ENCODE measurements at places on chromosomes 2 and 18.

GRCh38 chr2:161085149-161085548 lies 75.1 kb upstream of the TANK start:
- DNase-seq = no peak

DNA sequence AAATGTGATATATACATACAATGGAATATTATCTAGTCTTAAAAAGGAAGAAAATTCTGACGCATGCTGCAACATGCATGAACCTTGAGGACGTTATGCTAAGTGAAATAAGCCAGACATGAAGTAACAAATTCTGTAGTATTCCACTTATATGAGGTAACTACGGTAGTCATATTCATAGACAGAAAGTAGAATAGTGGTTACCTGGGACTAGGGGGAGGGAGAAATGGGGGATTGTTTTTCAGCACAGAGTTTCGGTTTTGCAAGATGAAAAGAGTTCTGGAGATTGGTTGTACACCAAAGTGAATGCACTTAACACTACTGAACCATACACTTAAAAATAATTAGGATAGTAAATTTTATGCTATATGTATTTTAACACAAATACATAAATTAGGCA lies 215.9 kb upstream of the FBXO11 start:
- no peak for DNase-seq

GRCh38 chr2:113370030-113370429 lies 67.5 kb upstream of the ZNG1B start:
- DNase-seq = no peak

GRCh38 chr18:923144-923866 lies 18.6 kb downstream of the ADCYAP1 start:
- DNase-seq = no peak

DNA sequence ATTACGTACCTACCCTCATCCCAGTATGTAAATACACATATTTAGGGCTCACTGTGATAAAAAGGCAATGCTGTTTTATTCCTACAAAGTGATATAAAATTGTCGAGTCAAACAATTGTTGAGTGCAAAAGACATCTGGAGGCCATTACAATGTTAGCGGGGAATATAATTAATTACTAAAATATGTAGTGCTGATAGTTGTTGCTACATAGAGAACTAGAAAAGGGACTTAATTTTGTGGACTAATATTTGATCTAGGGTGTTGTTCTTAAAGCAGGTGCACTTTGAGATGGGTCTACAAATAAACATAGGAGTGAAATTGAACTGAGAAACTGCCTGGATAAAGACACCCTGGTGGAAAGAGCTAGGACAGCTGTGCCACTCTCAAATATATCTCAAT lies 300.1 kb downstream of the NOL4 start:
- DNase-seq = no peak

GRCh38 chr18:79787865-79788733 lies 9.6 kb upstream of the KCNG2 start:
- DNase-seq = no peak

DNA sequence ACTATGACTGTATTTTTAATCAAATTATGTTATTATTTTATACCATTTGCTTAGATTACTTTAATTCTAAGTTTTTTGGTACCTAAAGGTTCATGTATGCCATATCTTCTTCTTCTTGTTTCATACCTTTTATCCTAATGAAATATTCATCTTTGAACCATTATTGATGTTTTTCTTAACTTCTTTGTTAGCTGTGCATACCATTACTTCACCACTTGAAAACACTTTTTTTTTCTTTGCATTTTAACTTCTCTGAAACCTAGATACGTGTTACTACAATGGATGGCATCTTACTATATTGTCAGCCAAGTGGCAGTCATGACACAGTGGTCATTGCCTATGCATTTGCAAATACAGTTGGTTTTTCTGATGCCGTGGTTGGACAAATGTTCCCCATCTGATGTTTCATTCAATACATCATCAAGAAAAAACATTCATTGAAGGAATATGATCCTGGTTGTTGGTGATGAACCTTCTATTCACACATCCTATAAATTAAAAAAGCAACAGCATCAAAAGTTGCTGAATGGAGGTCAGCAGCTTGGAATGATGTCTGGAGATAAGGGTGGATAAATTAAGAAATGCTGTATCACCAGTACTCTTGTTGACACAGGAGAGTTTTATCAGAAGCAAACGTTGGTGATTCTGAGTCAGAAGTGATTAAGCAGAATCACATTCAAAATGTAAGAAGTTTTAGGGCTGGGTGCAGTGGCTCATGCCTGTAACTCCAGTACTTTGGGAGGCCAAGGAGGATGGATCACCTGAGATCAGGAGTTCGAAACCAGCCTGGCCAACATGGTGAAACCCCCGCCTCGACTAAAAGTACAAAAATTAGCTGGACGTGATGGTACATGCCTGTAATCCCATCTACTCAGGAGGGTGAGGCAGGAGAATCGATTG lies 7.4 kb downstream of the IL36A start:
- no peak for DNase-seq

GRCh38 chr2:21118302-21118920 lies 5.4 kb upstream of the TDRD15 start:
- no peak for DNase-seq

GRCh38 chr2:230983566-230983965 lies 12.4 kb upstream of the SPATA3 start:
- DNase-seq = no peak

GRCh38 chr2:234593636-234594035 lies 96.8 kb upstream of the ARL4C start:
- DNase-seq = no peak

DNA sequence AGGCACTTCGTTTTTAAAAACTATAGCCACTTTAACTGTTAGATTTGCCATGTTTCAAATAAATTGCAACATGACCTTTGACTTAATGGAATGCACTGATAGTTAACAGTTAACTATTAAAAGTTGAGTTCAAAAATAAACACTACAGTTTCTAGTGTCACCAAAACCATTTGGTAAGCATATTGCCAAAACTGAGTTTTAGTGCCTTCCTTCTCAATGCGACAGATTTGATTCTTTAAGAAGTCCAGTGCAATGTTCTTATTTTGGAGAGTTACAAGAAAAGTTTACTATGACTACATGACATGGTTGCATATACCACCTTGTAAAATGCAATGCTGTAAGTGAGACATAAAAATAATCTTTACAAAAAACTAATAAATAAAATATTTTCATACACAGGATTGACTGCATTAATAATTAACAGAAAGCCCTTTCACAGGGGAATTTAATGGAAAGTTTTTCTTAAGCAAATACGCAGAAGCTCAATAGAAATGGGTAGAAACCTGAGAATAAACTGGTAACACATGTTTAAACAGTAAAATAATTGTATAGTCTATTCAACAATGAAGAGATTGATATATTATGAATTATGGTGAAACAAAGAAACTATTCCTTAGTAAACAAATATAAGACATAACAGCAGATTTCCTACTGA lies 53.8 kb downstream of the GRB14 start:
- no peak for DNase-seq

- no peak for DNase-seq
Observed at GRCh38 chr2:10784719-10785118, 27.9 kb downstream of the PDIA6 start.

- no peak for DNase-seq
Observed at GRCh38 chr2:83565626-83566025, 893.5 kb downstream of the SUCLG1 start.

GRCh38 chr2:219494952-219495530 lies 3.6 kb upstream of the GMPPA start:
- DNase-seq = no peak

- DNase-seq = no peak
Observed at GRCh38 chr18:9809697-9810096, 76.1 kb upstream of the TXNDC2 start.

- DNase-seq = no peak
Observed at GRCh38 chr2:15383695-15384350, 177.3 kb downstream of the NBAS start.

GRCh38 chr2:143503280-143503679 lies 374.1 kb downstream of the ARHGAP15 start:
- DNase-seq = no peak

DNA sequence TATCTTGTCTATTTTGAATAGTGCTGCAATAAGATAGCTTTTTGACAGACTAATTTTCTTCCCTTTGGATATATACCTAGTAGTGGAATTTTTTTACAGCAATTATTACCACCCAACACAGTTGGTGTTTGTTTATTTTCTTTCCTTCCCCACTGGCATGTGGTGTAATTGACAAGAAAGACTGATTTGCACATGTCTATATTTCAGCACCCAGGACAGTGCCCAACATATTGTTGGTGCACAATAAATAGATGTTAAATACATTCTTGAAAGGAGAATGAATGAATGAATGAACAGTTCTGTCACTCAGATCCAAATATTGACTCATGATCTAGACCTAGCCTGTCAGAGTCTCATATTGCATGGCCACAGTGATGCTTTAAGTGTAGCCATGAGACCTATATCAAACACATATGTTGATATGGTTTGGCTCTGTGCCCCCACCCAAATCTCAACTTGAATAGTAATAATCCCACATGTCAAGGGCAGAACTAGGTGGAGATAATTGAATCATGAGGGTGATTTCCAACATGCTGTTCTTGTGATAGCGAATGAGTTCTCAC lies 538.2 kb downstream of the NYAP2 start:
- no peak for DNase-seq

DNA sequence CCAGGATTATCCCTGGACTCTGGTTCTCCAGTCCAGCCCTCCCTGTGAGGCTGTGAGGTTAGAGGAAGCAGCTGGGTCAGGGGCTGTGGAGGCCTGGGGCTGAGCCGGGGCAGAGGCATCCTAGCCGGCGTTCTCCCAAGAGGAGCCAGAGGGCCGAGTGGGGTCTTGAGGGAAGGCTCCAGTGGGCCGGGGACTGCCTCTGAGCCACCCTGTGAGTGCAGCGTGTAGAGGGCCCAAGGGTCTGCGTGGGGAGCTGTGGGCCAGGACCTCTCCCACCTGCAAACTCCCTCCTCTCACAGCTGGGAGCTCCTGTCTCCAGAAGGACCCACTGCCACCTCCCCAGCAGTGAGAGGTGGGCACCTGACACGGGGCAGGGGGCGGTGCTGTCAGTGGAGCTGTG lies 41.0 kb downstream of the GLI2 start:
- DNase-seq = no peak

GRCh38 chr2:240985881-240986786 lies 12.3 kb upstream of the SNED1 start:
- DNase-seq = no peak

GRCh38 chr2:157184161-157184895 lies 73.2 kb upstream of the GALNT5 start:
- DNase-seq = no peak

DNA sequence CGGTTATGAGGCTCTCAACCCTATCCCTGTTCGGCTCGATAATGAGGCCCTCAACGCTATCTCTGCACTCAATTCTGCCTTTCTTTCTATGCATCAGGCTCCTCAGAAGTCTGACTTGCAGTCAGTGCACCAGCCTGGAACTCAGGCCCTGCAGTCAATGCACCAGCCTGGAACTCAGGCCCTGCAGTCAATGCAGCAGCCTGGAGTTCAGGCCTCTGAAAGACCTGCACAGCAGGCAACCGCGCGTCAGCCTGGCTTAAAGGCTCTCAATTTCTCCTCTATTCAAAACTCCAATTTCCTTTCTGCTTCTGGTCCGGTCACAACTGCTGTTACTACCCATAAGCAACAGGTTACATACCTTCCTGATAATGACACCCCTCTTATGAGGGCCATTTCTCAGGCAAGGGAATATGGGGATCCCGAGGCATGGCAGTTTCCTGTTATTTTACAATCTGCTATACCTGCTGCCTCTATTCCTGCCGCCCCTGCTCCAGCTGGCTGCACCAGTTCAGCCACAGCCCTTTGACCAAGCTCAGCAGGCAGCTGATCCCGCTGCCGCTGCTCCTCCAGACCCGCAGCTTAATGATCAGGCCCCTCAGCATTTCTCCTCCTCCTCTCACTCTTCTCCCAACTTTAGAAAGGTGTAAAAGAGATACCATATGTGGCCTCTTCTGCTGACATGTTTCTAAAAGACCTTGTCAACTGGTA lies 933.6 kb upstream of the FANCL start:
- no peak for DNase-seq

DNA sequence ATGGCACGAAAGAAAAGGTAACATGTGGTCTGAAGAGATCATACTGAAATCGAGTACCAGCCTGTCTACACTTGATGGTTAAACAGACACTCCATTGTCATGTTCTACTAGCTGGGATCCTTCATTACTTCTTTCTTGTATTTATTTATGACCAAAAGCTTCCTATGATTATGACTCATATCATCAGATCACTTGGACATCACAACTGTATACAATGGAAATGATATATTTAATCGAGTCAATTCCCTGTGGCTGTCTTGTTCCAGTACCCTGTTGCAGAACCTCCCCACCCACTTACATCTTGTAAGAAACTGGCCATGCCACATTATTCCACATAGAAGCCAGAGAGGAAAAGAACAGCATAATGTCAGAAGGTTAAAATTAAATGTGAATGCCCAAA lies 358.9 kb downstream of the ZEB2 start:
- DNase-seq = no peak

DNA sequence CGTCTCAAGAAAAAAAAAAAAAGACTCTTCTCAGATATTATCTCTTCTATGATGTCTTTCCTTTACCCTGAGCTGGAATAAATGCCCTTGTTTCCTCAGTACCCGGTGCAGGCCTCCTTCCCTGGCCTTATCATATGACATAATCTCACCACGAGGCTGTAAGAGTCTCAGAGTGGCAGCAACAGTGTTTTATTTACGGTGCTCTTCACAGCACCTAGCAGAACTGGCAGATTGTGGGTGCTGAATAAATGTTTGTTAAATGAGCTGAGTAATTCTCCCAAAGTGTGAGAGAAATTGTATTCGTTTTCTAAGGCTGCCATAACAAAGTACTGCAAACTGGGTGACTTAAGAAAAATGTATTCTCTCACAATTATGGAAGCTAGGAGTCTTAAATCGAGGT lies 82.8 kb upstream of the CD28 start:
- DNase-seq = no peak

DNA sequence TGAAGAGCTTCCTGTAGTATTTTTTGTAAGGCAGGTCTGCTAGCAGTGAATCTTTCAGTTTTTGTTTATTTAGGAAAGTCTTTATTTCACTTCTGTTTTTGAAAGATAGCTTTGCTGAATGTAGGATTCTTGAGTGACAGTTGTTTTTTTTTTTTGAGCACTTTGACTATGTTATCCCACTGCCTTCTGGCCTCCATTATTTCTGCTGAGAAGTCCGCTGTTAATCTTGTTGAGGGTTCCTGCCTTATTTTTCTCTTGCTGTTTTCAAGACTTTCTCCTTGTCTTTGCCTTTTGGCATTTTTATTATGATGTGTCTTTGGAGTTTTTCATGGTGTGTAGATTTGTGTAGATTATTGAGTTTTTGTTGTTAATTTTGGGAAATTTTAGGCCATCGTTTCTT lies 21.9 kb downstream of the RBFA start:
- no peak for DNase-seq

GRCh38 chr2:123976054-123976648 lies 48.9 kb upstream of the CNTNAP5 start:
- no peak for DNase-seq

GRCh38 chr2:171762879-171763573 lies 75.8 kb downstream of the DYNC1I2 start:
- DNase-seq = no peak

Measured in stimulated activated CD4-positive, alpha-beta T cell treated with anti-CD3 and anti-CD28 coated beads, Interleukin-15, amount 100 ng/mL, for 1 hour (primary cell).